Activated CD4-positive, alpha-beta T cell treated with anti-CD3 and anti-CD28 coated beads for 4 hours (primary cell): ENCODE measurements at places on chromosomes 2 and 18.

GRCh38 chr2:84421197-84421596 is 37.9 kb downstream of the SUCLG1 start:
- no peak for DNase-seq

- DNase-seq, result no peak
These were observed 1996.2 kb upstream of the PIK3C3 start for GRCh38 chr18:39958876-39959275.

GRCh38 chr2:240915526-240916341 is 9.6 kb downstream of the CROCC2 start:
- DNase-seq, result no peak

GRCh38 chr2:40403233-40403836 is 48.6 kb downstream of the SLC8A1 start:
- DNase-seq, result no peak

GRCh38 chr2:41965173-41965908 is 82.5 kb upstream of the PKDCC start:
- no peak for DNase-seq

DNA sequence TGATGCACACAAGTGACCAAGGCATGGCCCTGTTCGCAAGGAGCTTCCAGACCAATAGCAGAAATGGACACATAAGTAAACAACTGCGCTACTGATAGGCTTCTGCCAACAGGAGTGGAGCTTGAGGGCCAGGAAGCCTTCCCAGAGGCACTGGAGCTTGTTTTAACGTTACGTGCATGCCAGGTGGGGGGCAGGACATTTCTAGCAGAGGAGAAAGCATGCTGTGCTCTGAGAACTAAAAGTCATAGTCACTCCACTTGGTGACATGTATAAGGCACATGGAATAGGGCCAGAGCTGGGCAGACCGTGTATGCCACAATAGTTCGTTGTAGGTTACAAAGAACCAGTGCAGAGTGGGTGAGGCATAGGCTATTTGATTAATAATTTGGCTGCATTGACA is 184.2 kb downstream of the NEDD4L start:
- no peak for DNase-seq

DNA sequence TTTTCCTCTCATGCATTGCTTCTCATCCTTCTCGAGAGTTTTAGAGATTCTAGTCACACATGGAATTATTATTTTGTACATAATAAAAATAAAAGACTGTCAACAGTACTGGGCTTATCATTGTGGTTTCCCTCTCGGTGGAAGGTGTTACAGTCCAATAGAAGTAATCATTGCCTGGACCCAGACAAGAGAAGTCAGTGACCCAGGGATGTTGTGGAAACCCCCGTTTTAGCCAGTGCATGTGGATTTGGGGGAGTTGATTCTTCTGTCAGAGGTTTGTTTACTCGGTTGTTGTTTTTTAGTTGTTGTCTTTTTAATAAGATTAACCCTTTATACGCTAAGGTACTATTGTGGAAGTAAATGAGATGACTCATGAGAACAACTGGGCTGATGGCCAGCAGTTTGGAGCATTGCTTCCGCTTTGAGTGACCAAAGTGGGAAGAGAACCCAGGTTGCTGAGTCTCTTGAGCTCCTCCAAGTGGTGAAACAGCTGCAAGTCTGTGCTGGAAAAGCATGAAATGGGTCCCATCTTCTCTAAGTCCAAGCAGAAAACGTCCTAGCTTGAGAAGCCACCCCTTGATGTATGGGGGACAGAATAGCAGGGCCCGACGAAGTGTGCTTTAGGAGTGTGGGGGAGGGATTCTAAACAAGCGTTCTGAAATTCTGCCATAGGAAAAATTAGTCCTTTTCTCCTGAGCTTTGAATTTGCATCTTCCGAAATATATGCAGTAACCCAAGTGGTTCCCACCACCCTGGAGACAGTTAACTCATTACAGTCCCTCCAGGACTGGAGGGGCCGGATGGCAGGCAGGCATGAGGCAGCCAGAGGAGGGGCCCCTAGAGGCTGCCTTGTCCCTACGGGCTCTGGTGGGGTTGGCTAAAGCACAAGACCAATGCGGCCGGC is 61.8 kb upstream of the GPR45 start:
- no peak for DNase-seq
